ENCODE measurements at places on chromosomes 6 and 20. TPM values are rescaled to one million over a fixed set of nuclear protein-coding genes. Genes with fewer than 3 reads are reported as not detected.

XKR7 gene
- under 0.01 TPM for total RNA-seq

LHFPL5 gene
- 0.17 TPM for total RNA-seq

KIAA1755 gene
- 0.17 TPM for total RNA-seq

DPPA5 gene
- total RNA-seq, result not detected

GRIK2 gene
- 6.2 TPM for total RNA-seq

CFAP61 gene
- not detected for total RNA-seq

HLA-DPA1 gene
- total RNA-seq, result 0.86 TPM

UBE2C gene
- 279 TPM for total RNA-seq

ADGRF4 gene
- 0.13 TPM for total RNA-seq

SMIM8 gene
- 3.4 TPM for total RNA-seq

ME1 gene
- 6.4 TPM for total RNA-seq

DAAM2 gene
- total RNA-seq, result 109 TPM

TNXB gene
- total RNA-seq, result under 0.01 TPM

OPRM1 gene
- not detected for total RNA-seq

PRSS35 gene
- total RNA-seq, result 0.40 TPM

MACROD2 gene
- total RNA-seq, result 1.1 TPM

ARMH2 gene
- not detected for total RNA-seq

C6orf15 gene
- 0.71 TPM for total RNA-seq

UBE2J1 gene
- total RNA-seq, result 26.7 TPM

PRRT1 gene
- total RNA-seq, result not detected

CYP21A2 gene
- not detected for total RNA-seq

PCMT1 gene
- total RNA-seq, result 163 TPM

ACSS2 gene
- total RNA-seq, result 24.5 TPM

MEI4 gene
- total RNA-seq, result not detected

KHDC1L gene
- not detected for total RNA-seq

TRMT6 gene
- 40.7 TPM for total RNA-seq

GZF1 gene
- total RNA-seq, result 19.6 TPM

PPP1R14C gene
- not detected for total RNA-seq

PACRG gene
- total RNA-seq, result not detected

SIGLEC1 gene
- total RNA-seq, result not detected

INSM1 gene
- total RNA-seq, result not detected

PNLDC1 gene
- total RNA-seq, result not detected

GJA1 gene
- total RNA-seq, result 8.3 TPM

GCNT2 gene
- 0.63 TPM for total RNA-seq

SRMS gene
- total RNA-seq, result not detected

MLIP gene
- total RNA-seq, result 4.3 TPM

SPAG4 gene
- 12.6 TPM for total RNA-seq

SYNDIG1 gene
- total RNA-seq, result 0.11 TPM

SYCP2L gene
- not detected for total RNA-seq

CCM2L gene
- total RNA-seq, result not detected

SYCP2 gene
- total RNA-seq, result 0.71 TPM

DHX35 gene
- total RNA-seq, result 10.9 TPM

OSBPL2 gene
- total RNA-seq, result 12.7 TPM

HM13 gene
- 105 TPM for total RNA-seq

HSPA1L gene
- 0.71 TPM for total RNA-seq

All from LHCN-M2 (cell line).